Umbilical cord (tissue), 2 donors: ENCODE measurements at places on chromosomes 3 and 15.

DNA sequence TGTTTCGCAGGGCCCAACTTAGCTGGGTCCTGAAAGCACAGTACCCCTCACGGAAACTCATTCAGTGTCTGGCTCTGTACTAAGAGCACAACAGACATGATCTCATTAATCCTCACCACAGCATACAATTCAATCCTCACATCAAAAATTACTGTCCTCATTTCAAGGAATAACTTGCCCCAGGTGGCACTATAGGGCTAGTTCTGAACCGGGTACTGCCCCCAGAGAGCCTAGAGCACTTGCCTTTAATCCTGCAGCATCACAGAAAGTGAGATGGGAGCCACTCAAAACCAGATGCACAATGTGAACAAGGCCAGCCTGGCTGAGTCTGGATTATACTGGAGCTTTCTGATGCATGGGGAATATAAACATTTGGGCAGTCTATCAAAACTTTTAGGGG, 122.6 kb downstream of the OSBPL10 start:
- DNase-seq = no peak

- no peak for DNase-seq
Observed at GRCh38 chr3:197501879-197502620, 53.7 kb downstream of the BDH1 start.

DNA sequence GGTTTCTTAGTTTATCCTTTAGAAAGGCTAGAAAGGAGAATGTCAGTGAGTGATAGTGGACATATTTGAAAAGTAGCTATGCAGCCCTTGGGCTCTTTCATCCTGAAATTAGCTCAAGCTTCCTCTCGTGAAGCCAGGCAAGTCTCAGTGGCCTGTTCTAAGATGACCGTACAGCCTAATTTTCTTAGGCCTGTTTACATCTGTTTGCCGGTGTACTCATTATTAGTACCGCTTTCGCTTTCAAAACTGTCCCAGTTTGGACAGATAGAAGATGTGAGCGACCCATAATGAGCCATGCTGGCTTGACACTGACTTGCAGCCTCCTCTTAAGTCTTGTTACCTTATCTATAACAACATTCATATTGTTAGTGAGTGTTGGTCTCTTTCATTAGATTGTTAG, 5.7 kb upstream of the ARL14 start:
- no peak for DNase-seq

DNA sequence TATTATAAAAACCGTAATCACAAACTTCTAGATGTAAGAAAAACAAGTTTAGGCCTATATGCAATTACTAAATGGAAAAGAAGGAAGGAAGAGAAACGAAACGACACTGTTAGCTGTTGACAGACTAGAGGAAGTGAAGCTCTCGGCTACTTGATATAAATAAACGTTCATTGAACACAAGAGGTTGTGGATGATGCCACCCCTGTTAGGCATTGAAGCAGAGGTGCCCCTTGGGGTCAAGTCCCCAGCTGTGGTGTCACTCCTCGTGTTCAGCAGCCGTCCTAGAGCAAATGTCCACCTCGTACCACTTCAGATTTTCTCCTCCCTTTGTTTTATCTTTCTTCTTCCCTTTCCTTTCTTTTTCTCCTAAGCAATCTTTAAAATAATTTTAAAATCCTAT, 146.5 kb upstream of the UBE2E1 start:
- no peak for DNase-seq

DNA sequence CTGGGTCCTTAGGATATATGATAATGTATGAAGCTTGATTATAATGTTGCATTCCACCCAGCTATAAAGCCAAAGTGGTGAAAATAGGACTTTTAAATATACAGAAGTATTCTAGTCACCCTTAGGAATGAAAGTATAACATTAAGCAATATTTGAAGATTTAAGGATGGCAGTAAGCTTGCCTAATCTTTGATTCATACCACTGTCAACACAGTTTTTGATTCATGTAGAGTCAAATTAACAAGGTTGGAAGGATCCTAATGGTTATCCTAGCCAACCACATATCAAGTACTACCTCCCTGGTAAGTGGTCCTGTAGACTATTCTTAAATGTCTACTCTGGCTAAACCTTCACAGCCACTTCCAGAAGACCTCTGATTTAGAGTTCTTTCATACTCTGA, 18.6 kb downstream of the ARIH1 start:
- DNase-seq = no peak

DNA sequence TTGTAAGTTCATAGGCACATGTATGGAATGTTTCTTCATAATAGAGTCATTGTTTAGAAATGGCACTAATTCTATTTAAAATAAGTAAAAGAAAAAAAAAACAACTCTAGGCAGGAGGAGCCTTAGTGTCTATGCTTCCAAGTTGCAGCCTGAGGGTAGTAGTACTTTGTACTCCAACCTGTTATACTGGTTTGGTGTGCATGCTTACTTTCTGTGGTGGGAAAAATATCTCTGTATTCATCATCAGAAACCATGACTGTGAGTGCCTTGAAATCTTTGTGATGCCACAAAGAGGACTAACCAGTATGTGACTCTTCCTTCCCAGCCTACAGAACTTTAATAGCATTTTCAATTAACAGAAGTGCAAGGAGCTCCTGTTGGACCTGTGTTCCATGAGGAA, 4.4 kb downstream of the NAALADL2 start:
- DNase-seq = peak; percentile 66

DNA sequence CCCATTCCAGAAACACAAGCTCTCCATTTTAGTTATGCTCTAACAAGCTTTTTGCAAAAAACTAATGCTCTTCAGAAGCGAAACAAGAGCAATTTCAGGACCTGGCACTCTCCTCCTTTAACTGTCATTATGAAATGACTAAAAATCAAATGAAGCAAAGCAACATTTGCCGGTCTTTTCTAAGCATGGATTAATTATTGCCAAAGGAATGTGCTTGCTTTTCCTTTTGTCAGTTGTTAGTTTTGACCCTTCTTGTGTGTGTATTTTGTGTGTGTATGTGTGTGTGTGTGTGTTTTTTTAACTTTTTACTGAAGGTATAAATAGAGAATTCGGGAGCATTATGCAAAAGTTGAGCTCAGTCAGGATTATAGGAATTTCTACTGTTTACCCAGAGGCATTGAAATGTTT, 509.1 kb downstream of the TUSC7 start:
- DNase-seq = no peak

DNA sequence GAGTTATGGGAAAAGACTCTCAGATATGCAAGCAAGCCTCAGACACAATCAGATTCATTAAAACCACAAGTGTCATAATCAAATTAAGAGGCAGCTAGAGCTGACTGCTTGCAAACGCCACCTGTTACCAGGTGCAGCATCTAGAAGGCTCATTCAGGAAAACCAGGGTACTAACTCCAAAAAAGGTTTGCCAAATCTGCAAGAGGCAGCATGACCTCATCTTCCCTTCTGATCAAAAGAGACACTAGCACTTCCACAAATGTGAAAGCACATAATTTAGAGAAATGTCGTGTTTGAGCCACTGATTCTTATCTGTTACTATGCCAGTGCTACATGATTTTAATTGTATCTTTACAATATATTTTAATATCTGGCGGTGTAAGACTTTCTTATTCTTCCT, 123.3 kb upstream of the NANOGP8 start:
- no peak for DNase-seq

GRCh38 chr15:63054985-63055384, 12.4 kb downstream of the TPM1 start:
- DNase-seq = no peak

GRCh38 chr3:14890476-14890875, 56.9 kb upstream of the NR2C2 start:
- no peak for DNase-seq

DNA sequence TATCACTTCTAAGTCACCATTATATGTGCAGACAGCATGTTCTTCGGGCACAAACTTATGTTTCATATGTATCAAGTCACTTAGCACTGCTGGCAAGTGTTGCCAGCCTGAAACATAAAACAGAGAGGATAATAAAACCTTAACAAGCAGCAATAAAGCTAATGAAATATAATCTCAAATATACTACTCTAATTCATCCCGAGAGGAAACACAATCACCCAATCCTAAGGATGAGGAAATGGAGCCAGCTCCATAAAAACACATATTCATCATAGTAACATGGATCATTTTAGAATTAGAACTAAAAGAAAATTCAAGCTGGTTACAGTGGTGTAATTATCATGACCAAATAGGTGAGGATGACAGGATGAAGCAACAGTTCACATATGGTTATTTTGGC, 1072.7 kb downstream of the EPHA3 start:
- no peak for DNase-seq
